ENCODE measurements at places on chromosomes 13 and 19. TPM values are rescaled to one million over a fixed set of nuclear protein-coding genes. Genes with fewer than 3 reads are reported as not detected.
A peak's percentile ranks its signal among the peaks of the same experiment; 100 is the strongest.

- H3K27ac ChIP-seq: no peak overlapping the region
- no peak for DNase-seq
- no peak overlapping the region for H3K4me3 ChIP-seq
- no peaks in the 10 kb centered on the region for H3K27me3 ChIP-seq
- H3K4me1 ChIP-seq: peaks cover 14% of the 10 kb centered on the region
Measured at GRCh38 chr13:112893207-112893569, 75.8 kb upstream of the MCF2L start.

KCNK6 gene
- polyA plus RNA-seq: 1.8 TPM

FFAR2 gene
- not detected for polyA plus RNA-seq

GRCh38 chr13:45548281-45548680, 67.3 kb downstream of the ERICH6B start:
- DNase-seq: no peak
- H3K27me3 ChIP-seq: no peaks in the 10 kb centered on the region
- no peaks in the 10 kb centered on the region for H3K4me1 ChIP-seq
- no peak overlapping the region for H3K27ac ChIP-seq
- no peak overlapping the region for H3K4me3 ChIP-seq

GRCh38 chr13:70090036-70090723, 17.4 kb upstream of the ATXN8OS start:
- no peak overlapping the region for H3K4me3 ChIP-seq
- H3K36me3 ChIP-seq: no peaks in the 10 kb centered on the region
- no peaks in the 10 kb centered on the region for H3K27me3 ChIP-seq
- no peak for DNase-seq

- no peak overlapping the region for H3K4me3 ChIP-seq
- no peaks in the 10 kb centered on the region for H3K27me3 ChIP-seq
- H3K36me3 ChIP-seq: no peaks in the 10 kb centered on the region
Measured at GRCh38 chr13:50277906-50278305, 262.7 kb downstream of the KCNRG start.

ZNF296 gene
- 1.2 TPM for polyA plus RNA-seq

GRCh38 chr13:19962894-19963293, 4.4 kb downstream of the ZMYM2 start:
- no peaks in the 10 kb centered on the region for H3K36me3 ChIP-seq
- H3K4me1 ChIP-seq: peaks cover 30% of the 10 kb centered on the region
- H3K4me3 ChIP-seq: no peak overlapping the region
- DNase-seq: no peak
- H3K27me3 ChIP-seq: no peaks in the 10 kb centered on the region

- no peak overlapping the region for H3K27ac ChIP-seq
- peaks cover 3% of the 10 kb centered on the region for H3K36me3 ChIP-seq
- H3K27me3 ChIP-seq: no peaks in the 10 kb centered on the region
- no peaks in the 10 kb centered on the region for H3K4me1 ChIP-seq
- H3K4me3 ChIP-seq: no peak overlapping the region
- DNase-seq: no peak
Measured at GRCh38 chr19:3457528-3458228, 22.6 kb downstream of the SMIM24 start.

DNA sequence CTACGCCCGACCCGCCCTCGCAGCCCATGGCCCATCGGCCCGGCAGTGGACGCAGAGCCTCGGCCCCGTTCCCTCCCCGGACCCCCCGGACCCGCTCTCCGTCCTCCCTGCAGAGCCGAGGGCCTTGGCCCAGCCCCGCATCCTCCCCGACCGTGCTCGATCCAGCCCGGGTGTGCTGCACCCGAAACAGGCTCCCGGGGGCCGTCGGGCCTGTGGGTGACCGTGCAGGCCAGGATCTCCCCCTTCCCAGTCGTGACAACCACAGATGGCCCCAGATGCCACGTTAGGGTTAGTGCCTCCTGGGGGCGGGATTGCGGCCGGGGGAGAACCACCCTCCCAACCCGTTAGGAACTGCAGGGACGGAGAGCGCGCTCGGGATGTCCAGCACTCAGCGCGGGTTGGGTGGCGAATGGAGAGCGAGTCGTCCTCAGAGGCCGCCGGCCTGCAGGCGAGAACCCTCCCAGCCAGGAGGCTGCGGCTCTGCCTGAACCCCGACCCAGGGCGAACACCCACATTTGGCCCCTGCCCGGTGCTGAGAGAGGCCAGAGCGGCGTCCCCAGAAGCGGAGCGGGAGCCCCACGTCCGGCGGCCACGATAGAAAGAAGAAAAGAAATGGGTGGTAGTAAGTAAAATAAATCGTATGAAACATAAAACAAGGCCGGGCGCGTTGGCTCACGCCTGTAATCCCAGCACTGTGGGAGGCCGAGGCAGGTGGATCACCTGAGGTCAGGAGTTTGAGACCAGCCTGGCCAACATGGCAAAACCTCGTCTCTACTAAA, 6.7 kb upstream of the MADCAM1 start:
- peaks cover 5% of the 10 kb centered on the region for H3K4me1 ChIP-seq
- no peaks in the 10 kb centered on the region for H3K36me3 ChIP-seq
- H3K27me3 ChIP-seq: no peaks in the 10 kb centered on the region
- peak overlapping the region; percentile 96 for H3K27ac ChIP-seq

- DNase-seq: no peak
- no peaks in the 10 kb centered on the region for H3K36me3 ChIP-seq
- H3K27ac ChIP-seq: no peak overlapping the region
- H3K4me1 ChIP-seq: no peaks in the 10 kb centered on the region
- H3K27me3 ChIP-seq: no peaks in the 10 kb centered on the region
Measured at GRCh38 chr19:45822716-45823115, 7.6 kb upstream of the RSPH6A start.

SPART gene
- polyA plus RNA-seq: 39.6 TPM

USHBP1 gene
- polyA plus RNA-seq: not detected

PDE4C gene
- polyA plus RNA-seq: not detected

CLEC11A gene
- polyA plus RNA-seq: 6.4 TPM

DNA sequence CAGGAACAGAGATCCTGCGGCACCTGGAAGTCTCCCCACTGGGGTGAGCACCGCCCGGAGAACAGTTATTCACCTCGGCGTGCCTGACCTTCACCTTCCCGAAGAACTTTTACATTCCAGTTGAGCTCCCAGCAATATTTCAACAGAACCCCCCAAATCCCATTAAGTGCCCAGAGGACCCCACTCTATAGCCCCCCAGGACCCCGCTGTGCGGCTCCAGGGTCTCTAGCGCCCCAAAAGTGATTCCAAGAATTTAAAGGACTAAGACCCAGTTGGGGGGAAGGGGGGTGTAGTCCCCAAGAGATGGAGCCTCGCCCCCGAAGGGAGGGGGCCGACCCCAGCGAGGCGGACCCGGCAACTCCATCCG, 480 bp downstream of the GPR108 start:
- H3K4me1 ChIP-seq: peaks cover 32% of the 10 kb centered on the region
- no peak for DNase-seq
- H3K27ac ChIP-seq: peak overlapping the region; percentile 86
- H3K4me3 ChIP-seq: peak overlapping the region; percentile 87
- peaks cover 25% of the 10 kb centered on the region for H3K36me3 ChIP-seq
- no peaks in the 10 kb centered on the region for H3K27me3 ChIP-seq

GRCh38 chr13:95185851-95186250, 115.4 kb downstream of the ABCC4 start:
- H3K27me3 ChIP-seq: no peaks in the 10 kb centered on the region
- peaks cover 42% of the 10 kb centered on the region for H3K4me1 ChIP-seq
- no peaks in the 10 kb centered on the region for H3K36me3 ChIP-seq

- H3K4me1 ChIP-seq: no peaks in the 10 kb centered on the region
- DNase-seq: no peak
- no peak overlapping the region for H3K4me3 ChIP-seq
- H3K27ac ChIP-seq: no peak overlapping the region
- no peaks in the 10 kb centered on the region for H3K36me3 ChIP-seq
Measured at GRCh38 chr13:111916201-111916600, 150.7 kb upstream of the SOX1 start.

SERPINE3 gene
- polyA plus RNA-seq: not detected

URAD gene
- not detected for polyA plus RNA-seq

DNA sequence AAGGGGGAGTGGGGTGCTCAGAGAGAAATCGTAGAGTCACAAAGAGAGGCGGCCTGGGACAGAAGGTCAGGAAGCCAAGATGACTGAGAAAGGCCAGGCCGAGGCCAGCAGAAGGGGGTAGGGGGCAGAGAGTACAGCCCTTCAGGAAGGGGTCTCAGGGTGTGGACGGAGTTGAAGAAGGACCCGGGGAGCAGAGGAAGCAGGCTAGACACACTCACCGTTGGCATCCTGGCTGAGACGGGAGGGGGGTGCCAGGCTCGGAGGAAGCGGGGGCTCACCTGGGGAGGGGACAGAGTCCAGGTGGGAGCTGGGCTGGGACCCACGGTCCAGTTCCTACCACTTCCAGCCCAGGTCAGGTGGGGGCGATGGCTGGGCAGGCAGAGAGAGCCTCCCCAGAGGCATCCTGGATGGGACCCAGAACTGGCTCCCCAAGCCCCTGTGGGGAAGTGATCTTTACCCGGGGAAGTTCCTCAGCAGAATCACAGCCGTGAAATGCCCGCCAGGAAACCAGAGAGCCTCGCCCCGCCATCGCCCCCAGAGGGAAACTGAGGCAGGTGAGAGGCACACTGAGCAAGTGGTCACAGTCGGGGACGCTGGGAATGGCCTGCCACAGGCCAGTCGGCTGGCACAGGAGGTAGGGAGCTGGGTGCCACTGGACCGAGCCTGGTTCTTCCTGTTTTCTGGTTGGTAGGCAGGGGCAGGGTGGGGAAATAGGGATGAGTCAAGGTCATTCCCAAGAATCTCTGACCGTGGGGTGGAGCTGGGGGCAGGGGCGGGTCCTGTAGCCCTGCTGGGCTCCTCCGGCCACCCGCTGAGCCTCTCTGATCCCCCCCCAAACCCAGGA, 1.4 kb downstream of the MATK start:
- peak overlapping the region; percentile 63 for H3K4me3 ChIP-seq

BAX gene
- 66.3 TPM for polyA plus RNA-seq

GRCh38 chr13:92966900-92967299, 259.7 kb upstream of the GPC6 start:
- no peaks in the 10 kb centered on the region for H3K27me3 ChIP-seq
- DNase-seq: no peak
- H3K36me3 ChIP-seq: no peaks in the 10 kb centered on the region
- H3K4me1 ChIP-seq: no peaks in the 10 kb centered on the region
- no peak overlapping the region for H3K27ac ChIP-seq

DNA sequence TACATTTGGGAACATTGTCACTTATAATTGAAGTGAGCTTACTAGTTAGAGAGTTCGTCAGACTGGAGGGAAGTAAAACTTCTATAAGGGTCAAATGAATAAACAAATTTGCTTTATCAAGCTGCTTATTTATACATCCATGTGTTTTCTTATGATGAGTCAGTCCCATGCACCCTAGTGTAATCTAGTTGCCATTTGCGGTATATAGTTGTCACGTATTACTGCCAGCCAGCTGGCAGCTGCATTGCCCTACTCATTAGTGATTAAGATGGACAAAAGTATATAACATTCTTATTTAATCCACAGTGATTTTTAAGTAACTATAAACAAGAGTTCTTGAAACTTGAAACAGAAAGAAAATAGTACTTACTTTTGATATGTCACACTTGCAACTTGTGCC, 182.4 kb downstream of the GPC6 start:
- DNase-seq: no peak
- H3K27me3 ChIP-seq: no peaks in the 10 kb centered on the region
- H3K4me1 ChIP-seq: no peaks in the 10 kb centered on the region
- H3K4me3 ChIP-seq: no peak overlapping the region

DNA sequence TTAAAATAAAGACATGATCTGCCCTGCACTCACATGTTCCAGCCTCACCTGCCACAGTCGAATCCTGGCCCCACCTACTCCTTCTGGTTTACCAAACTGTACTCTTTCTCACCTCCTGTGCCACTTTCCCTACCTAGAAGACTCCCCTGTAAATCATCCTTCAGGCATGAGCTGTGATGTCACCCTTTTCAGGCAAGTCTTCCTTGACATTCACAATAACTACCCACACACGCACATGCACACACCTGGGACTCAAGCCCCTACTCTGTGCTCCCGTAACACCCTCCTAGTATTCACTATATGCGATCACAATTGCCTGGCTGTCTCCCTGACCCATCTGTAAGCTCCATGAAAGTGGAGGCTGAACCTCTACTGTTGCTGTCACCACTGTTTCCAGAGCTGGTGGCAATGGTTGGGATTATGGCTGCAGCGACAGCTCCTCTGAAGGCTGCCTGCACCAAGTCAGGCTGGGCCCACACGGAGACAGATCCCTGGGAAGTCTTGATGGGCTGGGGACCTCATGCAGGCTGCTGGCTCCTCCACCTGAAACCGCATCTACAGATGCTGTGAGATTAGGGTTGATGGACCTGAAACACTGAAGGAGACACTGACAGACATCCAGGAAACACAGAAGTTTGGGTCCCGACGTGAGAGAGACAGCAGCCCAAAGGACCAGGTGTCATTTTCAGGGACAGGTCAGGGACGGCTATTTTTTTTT, 611.1 kb downstream of the UQCRFS1 start:
- H3K4me1 ChIP-seq: no peaks in the 10 kb centered on the region
- H3K36me3 ChIP-seq: no peaks in the 10 kb centered on the region
- H3K27ac ChIP-seq: no peak overlapping the region
- H3K4me3 ChIP-seq: no peak overlapping the region
- no peak for DNase-seq

- H3K4me3 ChIP-seq: peak overlapping the region; percentile 43
- DNase-seq: peak; percentile 20
- no peaks in the 10 kb centered on the region for H3K4me1 ChIP-seq
Measured at GRCh38 chr13:34942732-34943435, 814 bp downstream of the NBEA start.

DNA sequence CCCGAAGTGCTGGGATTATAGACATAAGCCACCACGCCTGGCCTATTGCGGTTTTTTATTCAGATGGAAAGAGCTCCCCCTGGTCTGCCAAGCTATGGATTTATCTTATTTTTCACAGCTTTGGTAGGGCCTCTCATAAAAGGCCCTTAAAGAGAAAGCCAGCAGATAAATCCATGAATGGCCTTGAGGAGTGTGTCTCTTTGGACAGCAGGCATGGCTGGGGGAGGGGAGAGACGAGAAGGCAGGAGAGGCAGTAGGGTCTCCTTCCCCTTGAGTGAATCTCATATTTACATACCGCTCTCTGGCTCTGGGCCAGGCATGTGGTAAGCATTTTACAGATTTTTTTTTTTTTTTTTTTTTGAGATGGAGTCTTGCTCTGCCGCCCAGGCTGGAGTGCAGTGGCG, 25.2 kb downstream of the MARK4 start:
- H3K4me1 ChIP-seq: no peaks in the 10 kb centered on the region
- no peak overlapping the region for H3K4me3 ChIP-seq
- H3K36me3 ChIP-seq: no peaks in the 10 kb centered on the region
- H3K27me3 ChIP-seq: no peaks in the 10 kb centered on the region
- no peak for DNase-seq

- no peak for DNase-seq
- H3K27me3 ChIP-seq: no peaks in the 10 kb centered on the region
Measured at GRCh38 chr13:65063753-65064152, 2166.4 kb downstream of the PCDH9 start.

DNA sequence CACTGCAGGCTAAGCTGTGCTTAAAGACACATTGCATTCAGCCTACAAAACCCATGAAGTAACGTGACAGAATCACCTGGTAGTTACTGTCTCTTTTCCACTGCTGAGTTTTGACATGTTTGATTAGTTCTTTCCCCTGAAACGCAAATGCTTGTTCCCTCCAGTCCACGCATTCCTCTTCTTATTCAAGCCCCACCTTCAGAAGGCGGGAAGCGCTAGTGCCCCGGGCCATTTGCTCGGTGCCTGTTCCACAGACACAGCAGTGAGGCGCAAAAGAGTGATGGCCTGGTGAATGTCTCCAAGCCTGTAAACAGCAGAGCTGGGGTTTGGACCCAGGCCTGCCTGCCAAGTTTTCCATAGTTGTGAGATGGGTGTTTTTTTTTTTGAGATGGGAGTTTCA, 10.9 kb downstream of the ACP4 start:
- H3K4me1 ChIP-seq: peaks cover 15% of the 10 kb centered on the region
- no peak overlapping the region for H3K4me3 ChIP-seq
- no peaks in the 10 kb centered on the region for H3K27me3 ChIP-seq
- H3K36me3 ChIP-seq: peaks cover 51% of the 10 kb centered on the region

SIAH3 gene
- polyA plus RNA-seq: 0.17 TPM

IL27RA gene
- polyA plus RNA-seq: 120 TPM
